ENCODE measurements at places on chromosomes 6 and 20.

- DNase-seq, result no peak
Observed at GRCh38 chr20:4297127-4297826, 281.9 kb upstream of the RNF24 start.

DNA sequence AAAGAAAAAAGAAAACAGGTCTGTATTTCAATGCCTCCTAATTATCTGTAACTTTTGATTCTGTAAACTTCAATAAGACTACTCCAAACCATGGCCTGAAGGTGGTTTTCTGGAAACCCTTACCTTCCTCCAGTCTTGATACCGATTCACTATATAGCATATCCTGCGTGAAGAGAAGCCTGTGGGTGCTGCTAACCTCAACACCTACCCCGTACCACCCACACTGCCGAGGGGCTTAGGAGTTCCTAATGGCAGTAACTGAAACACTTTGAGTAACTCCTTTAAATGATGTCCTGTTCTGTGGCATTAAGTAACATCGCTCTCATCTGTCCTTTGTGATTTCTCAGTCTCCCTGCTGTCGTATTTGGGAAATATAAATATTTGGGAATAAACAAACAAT lies 104.5 kb upstream of the CARMIL1 start:
- DNase-seq, result no peak

DNA sequence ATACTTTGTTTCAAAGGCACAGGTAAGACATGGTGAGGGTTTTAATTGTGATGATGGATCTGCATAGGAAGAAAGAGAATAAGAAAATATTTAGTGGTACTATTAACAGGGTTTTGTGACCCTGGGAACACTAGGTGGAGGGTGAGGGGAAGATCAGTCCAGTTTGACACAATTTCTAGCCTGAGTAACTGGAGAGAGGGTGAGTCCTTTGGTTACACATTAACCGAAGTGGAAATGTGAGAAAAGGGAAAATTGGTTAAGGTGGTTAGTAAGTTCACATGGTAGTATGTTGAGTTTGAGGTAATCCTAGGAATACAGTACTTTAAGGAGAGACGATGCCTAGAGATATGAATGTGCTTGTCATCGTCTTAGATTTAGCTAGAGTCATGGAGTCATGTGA lies 54.8 kb upstream of the POU3F2 start:
- no peak for DNase-seq

- DNase-seq, result no peak
Observed at GRCh38 chr6:71250099-71250602, 38.5 kb upstream of the OGFRL1 start.

DNA sequence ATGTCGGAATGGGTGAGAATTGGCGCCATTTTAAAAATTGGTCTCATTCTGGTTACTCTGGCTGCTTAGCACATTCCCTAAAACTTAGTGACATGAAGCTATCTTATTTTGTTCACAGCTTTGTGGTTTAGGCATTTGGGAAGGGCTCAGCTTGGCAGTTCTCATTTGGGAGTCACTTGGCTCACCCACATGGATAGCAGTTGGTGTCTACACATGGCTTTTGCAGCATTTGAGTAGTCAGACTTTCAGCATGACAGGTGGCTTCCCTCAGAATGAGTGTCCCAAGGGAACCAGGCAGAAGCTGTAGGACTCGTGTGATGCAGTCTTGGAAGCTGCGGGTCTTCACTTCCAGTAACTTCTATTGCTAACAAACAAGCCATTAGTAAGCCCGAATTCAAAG lies 64.6 kb downstream of the UST start:
- DNase-seq, result no peak

DNA sequence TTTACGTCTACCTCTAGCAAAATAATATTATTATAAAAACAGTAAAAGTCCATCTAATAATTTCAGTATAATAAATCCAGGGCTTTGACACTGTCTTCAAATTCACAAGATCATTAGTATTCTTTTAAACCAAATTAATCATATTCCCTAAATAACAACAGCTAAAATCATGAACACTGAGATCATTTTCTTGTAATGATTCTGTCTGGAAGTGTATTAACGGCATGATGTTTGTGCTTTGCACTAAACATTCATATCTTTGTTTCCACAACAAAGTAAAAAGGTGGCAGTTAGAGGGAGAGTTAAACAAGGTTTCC lies 18.8 kb downstream of the HIVEP2 start:
- DNase-seq, result no peak

DNA sequence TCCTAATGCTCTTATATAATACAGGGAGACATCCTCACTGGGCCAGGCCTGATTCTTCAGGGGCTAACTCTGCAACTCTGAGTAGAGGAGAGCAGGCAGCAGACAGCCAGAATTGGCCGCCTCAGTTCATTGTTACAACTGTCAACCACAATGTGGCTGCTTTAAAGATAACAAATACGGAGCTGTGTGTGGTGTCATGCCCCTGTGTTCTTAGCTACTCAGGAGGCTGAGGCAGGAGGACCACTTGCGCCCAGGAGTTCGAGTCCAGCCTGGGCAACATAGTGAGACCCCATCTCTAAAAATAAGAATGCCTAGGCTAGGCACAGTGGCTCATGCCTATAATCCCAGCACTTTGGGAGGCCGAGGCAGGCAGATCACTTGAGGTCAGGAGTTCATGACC lies 34.3 kb downstream of the CEP250 start:
- no peak for DNase-seq

GRCh38 chr6:25058941-25059340 lies 123.2 kb upstream of the RIPOR2 start:
- no peak for DNase-seq

DNA sequence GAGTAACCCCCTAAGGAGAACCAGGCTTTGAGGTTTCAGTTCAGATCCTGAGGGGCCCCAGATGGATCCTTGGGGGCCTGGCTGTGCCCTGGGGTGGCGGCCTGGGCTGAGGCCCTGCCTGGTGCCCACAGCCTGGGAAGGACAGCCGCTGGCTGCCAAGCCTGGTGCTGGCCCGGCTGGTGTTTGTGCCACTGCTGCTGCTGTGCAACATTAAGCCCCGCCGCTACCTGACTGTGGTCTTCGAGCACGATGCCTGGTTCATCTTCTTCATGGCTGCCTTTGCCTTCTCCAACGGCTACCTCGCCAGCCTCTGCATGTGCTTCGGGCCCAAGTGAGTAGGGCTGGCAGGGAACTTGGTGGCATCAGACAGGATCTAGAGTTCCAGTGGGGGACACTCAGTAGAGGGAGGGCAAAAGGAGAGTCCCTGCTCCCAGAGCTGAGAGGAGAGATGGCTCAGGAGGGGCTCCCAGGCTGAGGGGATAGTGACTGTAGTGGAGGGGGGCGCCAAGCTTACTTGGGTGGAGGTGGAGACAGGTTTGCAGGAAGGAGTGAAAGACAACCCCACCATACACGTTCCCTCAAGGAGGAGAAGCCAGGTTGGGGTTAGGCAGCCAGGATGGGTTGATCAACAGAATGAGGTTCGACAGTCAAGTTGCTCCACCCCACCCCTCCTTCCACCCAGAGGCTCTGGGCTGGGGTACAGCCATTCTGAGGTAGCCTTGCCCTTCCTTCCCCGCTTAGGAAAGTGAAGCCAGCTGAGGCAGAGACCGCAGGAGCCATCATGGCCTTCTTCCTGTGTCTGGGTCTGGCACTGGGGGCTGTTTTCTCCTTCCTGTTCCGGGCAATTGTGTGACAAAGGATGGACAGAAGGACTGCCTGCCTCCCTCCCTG lies 9.5 kb downstream of the SLC29A1 start:
- DNase-seq, result no peak

DNA sequence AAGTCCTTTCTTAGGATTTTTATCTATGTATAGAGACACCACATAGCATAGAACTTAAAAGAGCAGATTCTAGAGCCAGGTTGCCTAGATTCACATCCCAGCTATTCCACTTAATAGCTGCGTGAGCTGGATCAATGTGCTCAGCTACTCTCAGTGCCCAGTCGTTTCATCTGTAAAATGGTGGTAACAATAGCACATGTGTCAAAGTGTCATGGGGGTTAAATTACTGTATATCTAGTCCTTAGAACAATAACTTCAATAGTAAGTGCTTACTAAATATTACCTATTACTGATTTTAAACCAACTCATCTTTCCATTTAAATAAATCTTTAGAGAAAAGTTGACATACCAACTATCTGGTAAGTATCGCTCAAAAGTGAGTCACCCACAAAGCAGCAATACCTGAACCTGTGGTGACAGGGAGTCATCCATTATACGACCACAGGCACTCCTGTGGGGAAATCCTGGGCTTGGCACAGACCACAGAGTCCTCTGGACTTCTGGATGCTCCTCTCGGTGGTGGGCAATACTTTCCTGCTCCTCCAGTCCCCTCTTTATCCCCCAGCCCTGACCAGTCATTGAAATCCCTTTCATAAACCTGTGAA lies 154.8 kb downstream of the PDSS2 start:
- no peak for DNase-seq

GRCh38 chr6:157954150-157955117 lies 27.2 kb upstream of the SYNJ2 start:
- no peak for DNase-seq

DNA sequence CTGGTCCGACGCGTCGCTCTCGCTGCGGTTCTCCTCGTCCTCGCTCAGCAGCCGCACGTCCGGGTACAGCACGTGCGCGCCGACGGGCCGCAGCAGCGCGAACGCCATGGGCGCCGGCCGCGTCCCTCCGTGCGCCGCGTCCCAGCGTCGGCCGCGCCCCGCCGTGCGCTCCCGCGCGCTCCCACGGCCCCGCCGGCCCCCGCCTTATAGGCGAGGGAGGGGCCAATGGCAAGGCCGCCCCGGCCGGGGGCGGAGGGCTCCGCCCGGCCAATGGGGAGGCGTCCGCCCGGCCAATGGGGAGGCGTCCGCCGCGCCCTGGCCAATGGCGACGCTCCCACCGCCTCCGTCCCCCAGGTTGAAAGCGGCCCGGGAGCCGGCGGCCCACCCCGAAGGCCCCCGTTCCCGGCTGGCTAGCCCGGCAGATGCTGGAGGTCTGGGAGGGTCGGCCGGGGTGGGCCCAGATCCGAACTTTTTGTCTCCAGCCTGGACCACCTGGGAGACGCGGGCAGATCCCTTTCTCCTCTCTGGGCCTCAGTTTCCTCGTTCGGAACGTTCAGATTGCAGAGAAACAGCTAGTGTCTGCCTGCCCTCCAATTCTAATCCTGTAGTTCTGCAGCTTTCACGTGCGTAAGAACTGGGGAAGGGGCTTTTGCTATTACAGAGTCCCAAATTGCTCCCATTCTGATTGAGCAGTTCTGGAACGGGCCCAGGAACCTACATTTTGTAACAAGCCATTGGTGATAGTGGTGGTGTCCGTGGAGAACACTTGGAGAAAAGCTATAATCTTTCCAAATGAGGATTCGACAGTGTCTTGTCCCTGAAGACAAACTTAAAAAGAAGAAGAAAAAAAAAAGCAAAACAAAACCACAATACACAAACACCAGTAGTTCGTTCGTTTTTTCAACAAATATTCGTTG lies at the start of gene TCF15:
TCF15 (minus strand) TSS at position 180 of the 917 bp plus-strand sequence; CDS start at position 108, 72 bp downstream.
- DNase-seq, result peak; percentile 77

GRCh38 chr6:155782320-155782731 lies 326.7 kb upstream of the NOX3 start:
- no peak for DNase-seq

- no peak for DNase-seq
Observed at GRCh38 chr6:28142446-28142845, 763 bp downstream of the ZKSCAN8 start.

GRCh38 chr20:25058051-25058846 lies at the start of gene ACSS1:
TSS of gene ACSS1 (minus strand) at chr20:25058139. CDS start at chr20:25058102, 37 bp downstream.
- peak; percentile 37 for DNase-seq

GRCh38 chr6:75504465-75505222 lies 11.0 kb upstream of the FILIP1 start:
- DNase-seq, result no peak

DNA sequence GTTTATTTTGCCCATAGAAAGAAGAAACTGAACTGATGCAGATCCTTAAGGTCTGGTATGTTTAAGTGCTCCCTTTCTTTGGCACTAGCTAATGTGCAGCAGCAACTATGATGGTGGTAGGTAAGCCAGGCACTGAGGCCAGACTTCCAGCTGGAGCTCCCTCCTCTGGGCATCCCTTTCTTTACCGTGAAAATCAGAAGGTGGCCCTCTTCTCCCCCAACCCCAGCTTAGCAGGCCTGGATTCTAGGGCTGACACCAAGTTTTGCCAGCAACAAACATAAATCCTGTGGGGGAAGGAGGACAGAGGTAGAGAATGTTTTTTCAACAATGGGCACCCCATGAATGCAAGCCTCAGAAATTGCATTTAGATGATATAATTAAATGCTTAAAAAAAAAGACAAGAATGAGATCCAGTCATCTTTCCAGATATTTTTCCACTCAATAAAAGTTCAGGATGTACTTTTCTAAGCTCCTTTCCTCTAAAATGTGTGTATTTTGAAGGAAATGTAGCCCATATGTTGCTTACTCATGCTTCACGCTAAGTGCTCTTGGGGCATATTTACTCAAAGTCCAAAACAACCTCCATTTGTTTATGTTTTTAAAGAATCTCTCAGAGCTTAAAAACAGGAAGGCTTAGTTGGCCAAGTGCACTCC lies 123.9 kb upstream of the NXT1 start:
- DNase-seq, result no peak

GRCh38 chr6:154471609-154472362 lies 38.7 kb downstream of the CNKSR3 start:
- no peak for DNase-seq

DNA sequence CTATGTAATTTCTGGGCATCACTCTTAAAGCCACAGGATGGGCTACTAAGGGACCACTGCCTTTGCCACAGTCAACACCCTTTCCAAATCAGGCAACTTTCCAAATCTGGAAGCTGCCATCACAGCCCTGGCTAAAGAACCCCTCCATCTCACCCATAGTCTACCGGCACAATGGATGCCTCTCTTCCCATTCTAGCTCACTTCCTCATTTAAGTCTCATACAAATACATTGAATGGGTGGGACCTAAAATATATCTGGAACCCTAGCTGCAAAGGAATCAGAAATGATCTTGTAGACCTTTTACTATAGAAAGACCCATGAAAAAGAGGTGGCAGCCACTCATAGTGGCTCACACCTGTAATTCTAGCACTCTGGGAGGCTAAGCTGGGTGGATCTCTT lies 3.3 kb upstream of the TREML4 start:
- DNase-seq, result no peak

GRCh38 chr6:16305246-16305725 lies 66.9 kb downstream of the GMPR start:
- no peak for DNase-seq

- DNase-seq, result no peak
Observed at GRCh38 chr20:63577317-63577894, 3.4 kb upstream of the HELZ2 start.

DNA sequence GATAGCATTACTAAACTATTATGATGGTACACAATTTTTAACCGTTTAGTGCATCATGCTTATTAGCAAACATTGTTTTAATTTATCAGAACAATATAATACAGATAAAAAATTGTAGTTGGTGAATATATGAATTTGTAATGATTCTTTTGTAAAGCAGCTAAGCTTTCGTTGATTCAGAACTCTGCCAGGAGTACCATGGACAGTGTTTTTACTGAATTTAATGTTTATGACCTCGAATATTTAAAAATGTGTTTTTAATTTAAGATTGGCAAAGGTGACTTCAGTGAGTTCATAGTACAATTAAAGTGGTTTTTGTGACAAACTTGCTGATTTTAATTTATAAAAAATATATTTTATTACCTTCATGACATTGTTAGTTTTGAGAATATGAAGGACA lies 10.0 kb downstream of the AFDN start:
- DNase-seq, result no peak
